ENCODE measurements at places on chromosomes 3 and 15.

DNA sequence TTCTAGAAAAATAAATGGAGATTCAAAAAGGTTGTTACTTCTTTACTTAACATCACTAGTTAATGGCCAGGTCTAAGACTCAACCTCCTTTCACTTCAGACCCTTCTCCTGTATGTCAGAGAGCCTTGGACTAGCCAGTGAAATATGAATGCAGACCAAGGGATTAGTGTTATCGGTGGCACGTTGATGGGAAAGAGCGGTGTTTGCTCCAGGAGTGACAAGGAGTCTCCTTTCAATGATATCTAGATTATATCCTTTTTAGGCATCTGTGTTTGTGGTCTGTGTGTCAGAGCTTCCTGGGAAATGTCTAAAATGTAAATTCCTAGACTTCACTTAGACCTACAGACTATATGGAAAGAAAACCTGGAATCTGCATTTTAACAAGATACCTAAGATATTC lies 658.0 kb upstream of the KCNMB2 start:
- no peak for DNase-seq

DNA sequence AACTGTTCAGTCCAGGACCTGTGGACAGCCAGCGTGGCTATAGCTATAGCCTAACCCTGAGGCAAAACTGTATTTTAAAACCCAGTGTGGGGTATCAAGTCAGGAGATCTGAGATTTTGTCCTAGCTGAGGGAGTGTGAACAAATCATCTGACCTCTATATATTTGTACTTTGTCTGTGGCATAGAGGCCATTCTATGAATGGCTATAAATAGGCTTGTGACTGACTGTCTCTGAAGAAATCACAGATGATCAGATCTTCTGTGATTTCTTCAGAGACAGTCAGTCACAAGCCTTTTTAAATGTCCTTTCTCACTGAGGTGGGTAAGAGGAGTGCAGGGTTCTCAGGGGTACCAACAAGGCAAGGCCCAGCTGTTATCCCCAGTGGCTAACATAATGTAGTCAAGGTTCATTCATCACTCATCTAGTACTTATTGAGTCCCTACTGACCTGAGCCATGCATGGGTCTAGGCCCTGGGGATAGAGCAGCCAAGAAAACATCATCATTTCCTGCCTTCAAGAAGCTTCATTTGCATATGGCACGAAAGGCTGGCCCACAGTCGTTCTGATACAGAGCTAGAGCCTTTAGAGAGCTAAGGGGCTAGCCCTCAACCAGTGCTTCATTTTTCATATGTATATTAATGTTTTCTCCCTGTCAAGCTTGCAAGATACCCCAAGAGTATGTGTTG lies 53.3 kb downstream of the TIPARP start:
- no peak for DNase-seq

- no peak for DNase-seq
Measured at GRCh38 chr3:129703913-129704312, 97.4 kb upstream of the PLXND1 start.

GRCh38 chr3:119170821-119171220 lies 2.6 kb upstream of the UPK1B start:
- no peak for DNase-seq

DNA sequence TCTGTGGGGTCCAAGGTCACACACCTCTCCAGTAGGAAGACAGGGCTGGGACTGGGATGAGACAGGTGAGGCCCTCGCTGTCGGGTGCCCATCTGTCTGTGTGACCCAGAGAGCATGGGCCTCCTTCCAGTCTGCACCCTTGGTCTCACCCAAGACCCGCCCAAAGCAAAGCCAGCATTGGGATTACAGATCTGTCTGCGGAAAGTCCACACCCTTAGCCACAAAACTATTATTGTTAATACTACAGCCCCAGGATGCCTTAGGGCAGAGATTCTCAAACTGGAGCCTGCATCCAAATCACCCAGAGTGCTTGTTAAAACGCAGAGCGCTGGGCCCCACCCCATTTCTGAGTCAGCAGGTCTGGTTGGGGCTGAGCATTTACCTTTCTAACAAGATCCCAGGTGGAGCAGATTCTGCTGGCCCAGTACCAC lies 58.5 kb upstream of the ZNF148 start:
- no peak for DNase-seq
